ENCODE measurements at places on chromosomes 3 and 15. TPM values are rescaled to one million over a fixed set of nuclear protein-coding genes. Genes with fewer than 3 reads are reported as not detected.

The DUOX2 gene
- not detected for polyA plus RNA-seq

The BFSP2 gene
- polyA plus RNA-seq = not detected

The CADPS gene
- polyA plus RNA-seq = 72.5 TPM

The GOLGA8R gene
- not detected for polyA plus RNA-seq

The TMOD2 gene
- polyA plus RNA-seq = 26.4 TPM

The KNG1 gene
- not detected for polyA plus RNA-seq

The CCDC191 gene
- polyA plus RNA-seq = 10.9 TPM

The GOLGA6L7 gene
- polyA plus RNA-seq = not detected

The DCBLD2 gene
- polyA plus RNA-seq = 27.2 TPM

The DMXL2 gene
- polyA plus RNA-seq = 68.6 TPM

The TMEM45A gene
- polyA plus RNA-seq = 0.12 TPM

The NBEAL2 gene
- not detected for polyA plus RNA-seq

The DISP2 gene
- polyA plus RNA-seq = 15.7 TPM

The FBXO40 gene
- polyA plus RNA-seq = 0.84 TPM

The CCR3 gene
- polyA plus RNA-seq = not detected

The IGSF10 gene
- polyA plus RNA-seq = not detected

The SERINC4 gene
- polyA plus RNA-seq = not detected

The CMTM8 gene
- not detected for polyA plus RNA-seq

The GOLGA6L24 gene
- polyA plus RNA-seq = not detected

The NSMCE3 gene
- 12.0 TPM for polyA plus RNA-seq

The LRRC31 gene
- 1.9 TPM for polyA plus RNA-seq

The MRPS25 gene
- polyA plus RNA-seq = 67.6 TPM

The GXYLT2 gene
- polyA plus RNA-seq = 0.42 TPM

The ST8SIA2 gene
- polyA plus RNA-seq = 3.9 TPM

The PFKFB4 gene
- polyA plus RNA-seq = 0.43 TPM

The TLE3 gene
- polyA plus RNA-seq = 2.7 TPM

The FGF7 gene
- polyA plus RNA-seq = 2.0 TPM

The RASGRF1 gene
- polyA plus RNA-seq = 42.9 TPM

The FES gene
- polyA plus RNA-seq = not detected

The TSC22D2 gene
- polyA plus RNA-seq = 60.1 TPM

The MCF2L2 gene
- polyA plus RNA-seq = 7.0 TPM

The TMEM207 gene
- polyA plus RNA-seq = not detected

The MYL3 gene
- polyA plus RNA-seq = not detected

The SLC24A5 gene
- polyA plus RNA-seq = 0.47 TPM

The CCK gene
- not detected for polyA plus RNA-seq

The STRIT1 gene
- polyA plus RNA-seq = not detected

The TM4SF18 gene
- polyA plus RNA-seq = not detected

The CEMIP gene
- 2.6 TPM for polyA plus RNA-seq

The IMPG2 gene
- polyA plus RNA-seq = 0.05 TPM

The CRYGS gene
- polyA plus RNA-seq = 3.2 TPM

The GNAT1 gene
- polyA plus RNA-seq = not detected

The CCR4 gene
- polyA plus RNA-seq = not detected

The CFAP100 gene
- not detected for polyA plus RNA-seq

The KBTBD12 gene
- polyA plus RNA-seq = 1.5 TPM

The NR2E3 gene
- polyA plus RNA-seq = 1.5 TPM

The HYAL1 gene
- polyA plus RNA-seq = not detected

The PRTG gene
- 1.7 TPM for polyA plus RNA-seq

The CA12 gene
- 87.1 TPM for polyA plus RNA-seq

The SYNPR gene
- 8.6 TPM for polyA plus RNA-seq

Measured in Purkinje cell (primary cell).